ENCODE measurements at places on chromosomes 4 and X. TPM values are rescaled to one million over a fixed set of nuclear protein-coding genes. Genes with fewer than 3 reads are reported as not detected.

ZRSR2 gene
- total RNA-seq: 6.9 TPM

SEC24D gene
- 16.9 TPM for total RNA-seq

NHSL2 gene
- total RNA-seq: not detected

ARR3 gene
- total RNA-seq: not detected

POU3F4 gene
- not detected for total RNA-seq

CXorf38 gene
- total RNA-seq: 33.0 TPM

CXorf65 gene
- total RNA-seq: not detected

NRK gene
- not detected for total RNA-seq

NSG1 gene
- 0.32 TPM for total RNA-seq

GPR82 gene
- total RNA-seq: not detected

UGT2A3 gene
- not detected for total RNA-seq

ELOVL6 gene
- 50.2 TPM for total RNA-seq
